GM23338 (cell line): ENCODE measurements at places on chromosomes 1 and 21. TPM values are rescaled to one million over a fixed set of nuclear protein-coding genes. Genes with fewer than 3 reads are reported as not detected.

Gene VWA5B1
- polyA plus RNA-seq, result 0.16 TPM in 2 replicates

Gene MYBPH
- not detected in 2 replicates for polyA plus RNA-seq

GRCh38 chr1:198244772-198245171 lies 88.0 kb downstream of the NEK7 start:
- no peaks in the 10 kb centered on the region for H3K27me3 ChIP-seq
- H3K27ac ChIP-seq, result no peak overlapping the region
- no peaks in the 10 kb centered on the region for H3K4me1 ChIP-seq
- H3K36me3 ChIP-seq, result no peaks in the 10 kb centered on the region
- H3K4me3 ChIP-seq, result no peak overlapping the region

DNA sequence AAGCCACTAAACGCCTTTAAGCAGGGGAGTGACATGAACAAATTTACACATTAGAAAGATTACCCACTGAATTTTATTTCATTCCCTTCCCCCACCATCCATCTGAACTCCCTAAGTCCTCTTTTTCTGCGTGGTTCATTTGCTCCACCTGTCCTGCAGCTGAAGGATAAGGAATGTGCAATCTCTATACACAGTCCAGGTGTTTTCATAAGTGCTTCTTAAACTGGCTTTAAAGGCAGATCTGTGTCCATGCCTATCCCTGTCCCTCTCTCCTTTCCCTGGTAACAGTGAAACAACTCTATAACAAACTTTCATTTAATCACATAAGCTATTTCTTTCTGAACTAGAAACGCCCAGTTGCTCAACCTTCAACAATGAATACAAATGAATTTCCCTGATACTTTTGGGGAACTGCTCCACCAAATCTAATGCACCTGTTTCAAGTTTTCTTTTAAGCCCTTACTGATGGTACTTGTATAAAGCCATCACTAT lies 8.4 kb downstream of the GSTM3 start:
- H3K4me1 ChIP-seq, result peaks cover 12% of the 10 kb centered on the region; the same call in 1 of the 2 replicates
- H3K27me3 ChIP-seq, result peaks cover 4% of the 10 kb centered on the region; the same call in 1 of the 2 replicates
- H3K27ac ChIP-seq, result no peak overlapping the region
- no peak overlapping the region for H3K4me3 ChIP-seq
- no peak for DNase-seq

Gene KCND3
- polyA plus RNA-seq, result 0.03 and 0.18 TPM in 2 replicates

GRCh38 chr1:210455840-210456603 lies 127.3 kb downstream of the HHAT start:
- no peak overlapping the region for H3K27ac ChIP-seq
- H3K36me3 ChIP-seq, result no peaks in the 10 kb centered on the region
- no peak overlapping the region for H3K4me3 ChIP-seq

Gene MCOLN3
- 3.0 and 3.5 TPM in 2 replicates for polyA plus RNA-seq
